ENCODE measurements at places on chromosomes 11 and 22.

DNA sequence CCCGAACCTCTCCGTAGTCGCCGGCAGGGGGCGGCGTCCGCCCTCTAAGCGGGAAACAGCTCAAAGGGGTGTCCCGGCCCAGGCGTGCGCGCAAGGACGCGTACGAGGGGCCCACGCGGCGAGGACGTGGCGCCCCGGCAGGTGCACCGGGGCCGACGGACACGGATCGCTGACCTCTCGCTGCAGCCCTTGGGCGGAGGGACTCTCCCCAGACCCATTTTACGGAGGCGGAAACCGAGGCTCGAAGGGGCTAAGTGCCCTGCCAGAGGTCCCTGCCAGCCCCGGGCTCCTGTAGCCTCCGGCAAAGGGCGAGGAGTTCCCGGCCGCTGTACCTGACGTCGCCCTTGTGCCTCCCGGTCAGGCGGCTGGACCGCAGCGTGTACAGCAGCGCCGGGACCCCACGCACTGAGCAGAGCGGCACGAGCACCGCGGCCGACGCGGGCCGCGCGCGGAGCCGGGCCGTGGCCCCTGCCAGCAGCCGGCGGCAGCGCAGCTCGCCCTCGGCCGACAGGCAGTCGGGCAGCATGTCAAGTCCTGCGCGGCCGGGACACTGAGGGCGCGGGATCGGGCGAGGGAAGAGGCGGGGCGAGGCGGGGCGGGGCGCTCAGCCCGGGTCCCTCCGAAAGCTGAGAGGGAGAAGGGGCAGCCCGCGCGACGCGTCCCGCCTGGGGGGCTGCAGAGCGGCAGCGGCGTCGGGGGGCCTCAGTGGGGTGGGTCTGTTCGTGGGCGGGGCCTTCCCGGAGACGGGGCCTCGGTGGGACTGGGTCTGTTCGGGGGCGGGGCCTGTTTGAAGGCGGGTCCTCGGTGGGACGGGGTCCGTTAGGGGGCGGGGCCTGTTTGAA lies at the start of gene NUDT8:
TSS of gene NUDT8 (minus strand) at position 552 of the 842 bp plus-strand sequence. CDS start at position 526, 26 bp downstream.
- no peak for DNase-seq

DNA sequence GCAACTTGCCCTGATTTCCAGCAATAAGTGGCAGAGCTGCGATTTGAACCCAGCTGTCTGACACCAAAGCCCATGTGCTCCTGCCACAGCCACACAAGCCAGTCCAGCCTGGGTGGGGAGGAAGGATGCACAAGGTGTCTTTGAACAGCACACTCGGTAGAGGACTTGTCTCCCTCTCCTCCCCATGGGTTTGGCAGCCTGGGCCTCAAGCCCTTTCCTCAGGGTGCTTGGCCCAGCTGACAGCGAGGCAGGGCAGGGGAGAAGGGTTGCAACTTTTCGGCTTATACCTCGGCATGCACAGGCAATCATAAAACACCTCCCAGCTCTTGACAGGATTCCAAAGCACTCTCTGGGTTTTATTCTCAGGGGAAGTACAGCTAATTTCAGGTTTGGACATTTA lies 19.3 kb downstream of the ASPHD2 start:
- DNase-seq, result no peak

- no peak for DNase-seq
These were observed 15.1 kb upstream of the SLC25A18 start for GRCh38 chr22:17548010-17548755.

DNA sequence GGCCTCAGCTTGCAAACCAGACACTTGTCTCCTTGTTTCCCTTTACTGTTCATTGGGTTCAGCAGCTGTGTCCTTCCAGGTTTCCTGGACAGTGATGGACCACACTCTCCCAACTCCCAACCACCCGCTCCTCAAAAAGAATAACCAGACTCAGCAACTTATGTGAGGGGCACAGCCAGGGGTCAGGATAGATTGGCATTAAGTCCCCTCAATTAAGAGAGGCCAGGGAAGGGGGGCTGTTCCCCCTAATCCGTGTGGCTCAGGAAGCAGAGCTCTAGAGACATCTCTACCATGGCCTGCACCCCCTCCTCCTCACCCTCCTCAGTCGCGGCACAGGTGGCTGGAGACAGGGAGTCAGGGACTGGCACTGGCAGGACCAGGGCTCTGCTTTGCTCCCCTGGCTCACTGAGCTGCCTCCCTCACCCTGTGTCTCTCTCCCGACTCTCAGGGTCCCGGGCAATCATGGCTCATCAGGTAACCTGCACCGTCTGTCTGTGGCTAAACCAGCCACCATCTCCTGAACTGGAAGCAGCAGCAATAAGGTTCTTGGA lies 111.7 kb downstream of the ZNF280B start:
- DNase-seq, result no peak

DNA sequence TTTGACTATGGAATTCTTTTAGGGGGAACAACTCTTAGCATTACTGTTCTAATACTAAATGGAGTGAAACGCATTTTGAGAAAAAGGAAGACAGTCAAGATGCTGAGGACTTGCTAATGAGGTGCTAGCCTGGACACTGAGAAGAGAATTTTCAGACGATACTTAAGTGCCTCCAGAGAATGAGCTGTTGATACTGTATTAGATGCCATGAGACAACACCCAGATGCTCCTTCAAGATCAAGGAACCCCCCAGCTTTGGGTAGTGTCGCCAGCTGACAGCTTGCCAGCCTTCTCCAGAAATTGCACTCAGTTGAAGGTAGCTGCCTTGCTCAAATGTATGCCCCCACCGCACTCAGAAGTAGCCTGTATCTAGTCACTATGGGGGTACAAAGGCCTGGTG lies 52.5 kb upstream of the SLC36A4 start:
- DNase-seq, result no peak

DNA sequence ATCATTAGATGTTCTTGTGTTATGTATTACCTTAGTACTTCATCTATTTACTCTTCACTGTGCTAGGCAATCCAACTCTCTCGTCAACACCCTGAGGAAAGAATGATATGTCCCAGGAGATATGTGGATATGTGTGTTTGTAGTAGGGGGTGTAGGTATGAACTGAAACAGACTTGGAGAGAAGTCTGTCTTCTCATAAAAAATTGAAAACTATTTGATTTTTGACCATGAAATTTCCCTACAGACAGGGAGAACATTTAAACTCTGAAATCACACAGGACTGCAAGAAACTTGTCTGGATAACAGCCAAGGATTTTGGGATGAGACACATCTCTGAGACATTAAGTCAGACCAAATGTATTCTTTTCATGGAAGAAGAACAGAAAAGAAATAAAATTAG lies 967.0 kb upstream of the FAT3 start:
- no peak for DNase-seq

- DNase-seq, result no peak
These were observed 8.5 kb downstream of the ST14 start for GRCh38 chr11:130168105-130168504.

- no peak for DNase-seq
These were observed 585 bp downstream of the ARHGEF12 start for GRCh38 chr11:120336641-120337354.

DNA sequence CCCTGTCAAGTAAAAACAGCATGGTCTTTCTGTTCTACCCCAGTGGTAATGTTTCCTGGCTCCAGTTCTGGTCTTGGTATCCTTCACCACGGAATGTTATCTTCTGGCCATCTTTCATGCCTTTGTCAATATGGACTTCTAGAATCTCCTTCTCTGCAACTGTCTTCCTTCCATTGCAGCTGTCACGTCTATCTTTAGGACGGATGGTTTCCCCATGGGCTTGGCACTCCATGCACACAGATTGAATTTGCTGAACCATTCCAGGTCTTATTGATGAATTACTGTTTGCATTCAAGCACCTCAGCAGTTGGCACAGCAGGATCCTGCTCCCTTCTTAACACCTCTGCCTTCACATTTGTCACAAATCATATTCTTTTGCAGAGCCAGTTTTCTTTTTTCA lies 44.9 kb upstream of the SLC25A18 start:
- no peak for DNase-seq

- DNase-seq, result no peak
These were observed 2.1 kb downstream of the TP53AIP1 start for GRCh38 chr11:128940603-128941002.

DNA sequence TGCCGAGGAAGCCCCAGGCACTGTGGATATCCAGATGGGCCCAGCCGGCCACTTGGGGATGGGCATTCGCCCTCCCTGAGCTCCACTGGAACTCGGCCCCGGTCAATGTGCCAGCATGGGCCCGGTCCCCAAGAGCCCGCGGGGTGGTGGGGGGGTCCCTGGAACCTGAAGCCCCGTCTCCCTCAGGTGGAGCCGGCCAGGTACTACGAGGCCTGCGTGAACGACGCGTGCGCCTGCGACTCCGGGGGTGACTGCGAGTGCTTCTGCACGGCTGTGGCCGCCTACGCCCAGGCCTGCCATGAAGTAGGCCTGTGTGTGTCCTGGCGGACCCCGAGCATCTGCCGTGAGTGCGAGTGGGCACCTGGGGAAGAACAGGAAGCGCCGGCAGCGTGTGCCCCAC lies 21.2 kb downstream of the MUC5AC start:
- DNase-seq, result no peak

DNA sequence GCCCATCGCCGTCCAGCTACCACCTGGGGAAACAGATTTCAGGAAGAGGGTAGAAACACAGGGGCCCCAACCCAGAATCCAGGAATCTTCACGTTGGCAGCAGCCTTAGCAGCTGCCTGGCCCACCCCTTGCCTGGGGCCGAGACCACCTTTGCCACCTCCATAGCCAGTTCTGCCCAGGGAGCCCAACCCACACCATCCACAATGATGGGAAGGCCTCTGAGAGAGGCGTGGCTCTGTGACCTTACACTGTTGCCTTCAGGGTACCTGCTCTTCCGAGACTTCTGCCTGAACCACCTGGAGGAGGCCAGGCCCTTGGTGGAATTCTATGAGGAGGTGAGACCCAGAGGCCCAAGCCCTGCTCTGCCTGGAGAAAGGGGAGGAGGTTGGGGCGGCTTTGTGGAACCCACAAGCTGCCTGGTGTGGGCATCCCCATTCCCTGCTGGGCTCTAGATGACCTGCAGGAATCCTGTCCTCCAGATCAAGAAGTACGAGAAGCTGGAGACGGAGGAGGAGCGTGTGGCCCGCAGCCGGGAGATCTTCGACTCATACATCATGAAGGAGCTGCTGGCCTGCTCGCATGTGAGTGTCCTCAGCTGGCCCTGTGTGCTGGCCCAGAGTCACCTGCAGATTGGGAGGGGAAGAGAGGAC lies 10.0 kb upstream of the ANKRD13D start:
- DNase-seq, result no peak

- DNase-seq, result no peak
These were observed 161.4 kb downstream of the AASDHPPT start for GRCh38 chr11:106238704-106239360.

DNA sequence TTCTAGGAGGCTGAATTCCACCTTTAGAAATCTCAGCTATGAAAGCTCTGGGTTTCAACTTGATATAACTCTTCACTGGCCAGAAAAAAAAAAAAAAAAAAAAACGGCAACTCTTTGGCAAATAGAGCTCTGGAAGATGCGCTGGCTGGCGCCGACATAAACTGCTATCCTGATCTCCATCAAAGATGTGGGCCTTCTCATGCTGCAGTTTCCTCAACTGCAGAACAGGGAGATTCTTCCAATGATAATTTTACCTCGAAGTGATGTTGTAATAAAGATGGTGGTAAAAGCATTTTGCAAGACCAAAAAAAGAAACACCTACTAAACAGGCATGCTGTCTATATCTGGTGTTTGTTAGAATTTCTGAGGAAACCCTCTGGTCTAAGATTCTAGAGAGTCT lies 20.3 kb downstream of the FLI1 start:
- DNase-seq, result no peak

DNA sequence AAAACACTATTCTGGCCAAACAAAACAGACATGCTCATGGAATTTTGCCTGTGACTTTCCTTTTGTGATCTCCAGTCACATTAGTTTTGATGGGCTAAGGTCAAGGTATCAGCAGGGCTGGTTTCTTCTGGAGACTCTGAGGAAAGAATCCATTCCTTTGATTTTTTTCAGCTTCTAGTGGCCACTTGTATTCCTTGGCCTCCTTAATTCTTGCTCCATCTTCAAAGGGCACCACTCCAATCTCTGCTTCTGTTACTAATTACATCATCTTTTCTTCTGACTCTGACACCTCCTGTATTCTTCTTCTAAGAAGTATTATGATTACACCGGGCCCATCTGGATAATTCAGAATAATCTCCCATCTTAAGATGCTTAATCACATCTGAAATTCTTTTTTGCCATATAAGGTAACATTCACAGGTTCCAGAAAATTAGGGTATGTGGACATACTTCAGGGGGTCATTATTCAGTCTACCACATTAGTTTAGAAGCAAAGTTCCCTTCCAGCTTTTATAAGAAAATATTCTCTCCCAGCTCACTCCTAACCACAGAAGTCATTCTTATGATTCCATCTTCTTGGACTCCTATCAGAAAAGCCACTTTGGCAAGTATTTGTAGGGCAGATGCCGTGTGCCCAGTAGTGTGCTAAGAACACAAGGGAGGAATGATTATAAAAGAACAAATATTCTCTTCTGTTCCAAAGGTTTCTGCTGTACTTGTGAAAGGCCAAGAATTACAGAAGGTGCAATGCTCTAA lies 56.4 kb upstream of the FSHB start:
- DNase-seq, result no peak

GRCh38 chr22:17795661-17796548 lies 21.6 kb upstream of the BID start:
- no peak for DNase-seq

DNA sequence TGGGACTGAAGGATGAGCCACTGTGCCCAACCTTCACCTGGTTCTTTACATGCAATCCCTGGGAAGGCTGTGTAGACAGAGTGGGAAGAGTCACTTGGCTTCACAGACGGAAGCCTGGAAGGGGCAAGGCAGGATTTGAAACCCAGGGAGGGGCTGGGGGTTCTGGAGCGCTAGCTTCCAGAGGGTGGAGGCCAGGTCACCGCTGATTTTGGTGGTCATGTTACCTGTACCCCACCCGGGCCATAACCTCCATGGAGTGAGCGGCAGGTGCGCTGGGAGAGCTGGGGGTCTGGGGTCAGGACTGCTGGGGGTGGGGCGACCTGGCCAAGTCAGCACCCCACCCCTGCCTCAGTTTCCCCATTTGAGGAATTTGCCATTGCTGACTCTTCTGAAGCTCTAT lies 38.3 kb downstream of the PDGFB start:
- DNase-seq, result no peak

DNA sequence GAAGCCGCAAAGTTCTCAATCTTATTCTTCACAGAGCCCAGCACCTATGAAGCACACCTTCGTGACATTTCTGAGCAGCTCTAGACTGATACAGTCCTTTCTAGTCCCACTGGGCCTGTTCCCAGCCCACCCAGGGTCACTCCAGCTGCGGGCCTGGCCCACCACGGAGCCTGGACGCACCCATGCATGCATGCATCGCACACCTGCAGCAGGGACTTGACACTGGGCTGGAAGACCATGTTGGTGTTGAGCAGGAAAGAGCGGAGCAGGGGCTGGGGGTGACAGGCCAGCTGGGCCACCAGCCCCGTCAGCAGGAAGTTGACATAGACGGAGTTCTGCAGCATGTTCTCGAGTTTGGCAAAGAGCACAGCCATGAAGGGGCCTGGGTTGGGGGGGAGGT lies 9.2 kb downstream of the C11orf42 start:
- no peak for DNase-seq

- no peak for DNase-seq
These were observed 183.9 kb downstream of the EFCAB6 start for GRCh38 chr22:43628250-43628649.
